CD4-positive, alpha-beta T cell (primary cell): ENCODE measurements at places on chromosomes 7 and 10. TPM values are rescaled to one million over a fixed set of nuclear protein-coding genes. Genes with fewer than 3 reads are reported as not detected.

DNA sequence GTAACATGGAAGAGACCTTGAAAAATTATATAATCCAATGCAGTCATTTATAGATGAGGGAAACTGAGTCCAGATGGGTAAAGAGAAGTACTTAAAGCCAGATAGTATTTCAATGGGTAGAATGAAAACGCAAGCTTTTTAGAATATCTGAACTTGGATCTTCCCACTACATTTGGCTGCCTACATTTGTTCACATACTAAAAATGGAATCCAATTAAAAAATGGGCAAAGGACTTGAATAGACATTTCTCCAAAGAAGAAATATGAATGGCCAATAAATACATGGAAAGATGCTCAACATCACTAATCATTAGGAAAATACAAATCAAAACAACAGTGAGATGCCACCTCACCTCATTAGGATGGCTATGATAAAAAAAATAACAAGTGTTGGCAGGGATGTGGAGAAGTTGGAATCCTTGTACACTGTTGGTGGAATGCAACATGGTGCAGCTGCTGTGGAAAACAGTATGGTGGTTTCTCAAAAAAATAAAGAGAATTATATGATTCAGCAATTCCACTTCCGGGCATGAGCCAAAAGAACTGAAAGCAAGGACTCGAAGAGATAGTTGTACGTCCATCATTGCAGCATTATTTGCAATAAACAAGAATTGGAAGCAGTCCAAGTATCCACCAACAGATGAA lies 188.0 kb downstream of the FRMD4A start:
- no peak overlapping the region for H3K4me3 ChIP-seq
- DNase-seq = no peak
- H3K36me3 ChIP-seq = no peaks in the 10 kb centered on the region
- no peak overlapping the region for H3K27ac ChIP-seq
- no peaks in the 10 kb centered on the region for H3K4me1 ChIP-seq

GRCh38 chr10:73875139-73875475 lies 752 bp upstream of the CAMK2G start:
- H3K27ac ChIP-seq = peak overlapping the region; percentile 84
- peaks cover 70% of the 10 kb centered on the region for H3K4me1 ChIP-seq
- peak; percentile 87 for DNase-seq
- H3K4me3 ChIP-seq = peak overlapping the region; percentile 95
- H3K27me3 ChIP-seq = no peaks in the 10 kb centered on the region

DNA sequence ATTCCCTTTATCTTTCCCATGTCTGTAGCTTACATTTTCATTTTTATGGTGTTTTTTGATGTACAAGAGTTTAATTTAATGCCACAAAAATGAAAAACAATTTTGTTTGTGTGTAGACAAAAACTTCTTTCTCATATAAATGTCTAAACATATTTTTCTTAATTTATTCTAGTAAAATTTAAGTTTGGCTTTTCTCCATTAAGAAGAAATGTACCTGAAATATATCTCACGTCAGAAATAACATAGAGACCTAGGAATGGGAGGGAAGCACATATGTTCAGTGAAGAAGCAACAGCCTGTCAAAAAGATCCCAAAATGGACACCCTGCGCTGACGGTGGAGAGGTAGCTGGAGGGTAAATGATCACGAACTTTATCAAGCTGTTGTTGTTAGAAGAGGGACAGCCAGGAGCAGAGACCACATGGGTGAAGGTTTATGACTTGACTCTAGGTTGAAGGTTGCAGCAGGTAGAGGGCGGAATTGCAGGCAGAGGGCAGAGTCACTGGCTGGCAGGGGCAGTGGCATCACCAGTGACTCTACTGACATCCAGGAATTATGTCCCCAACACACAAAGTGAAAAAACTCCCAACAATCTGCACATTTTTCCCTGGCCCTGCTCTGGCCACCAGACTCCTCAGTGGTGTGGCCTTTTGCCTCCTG lies 225.9 kb upstream of the PRSS58 start:
- no peak for DNase-seq
- no peak overlapping the region for H3K4me3 ChIP-seq
- no peaks in the 10 kb centered on the region for H3K27me3 ChIP-seq
- H3K36me3 ChIP-seq = no peaks in the 10 kb centered on the region

- no peak for DNase-seq
- H3K27ac ChIP-seq = no peak overlapping the region
- no peak overlapping the region for H3K4me3 ChIP-seq
- H3K36me3 ChIP-seq = no peaks in the 10 kb centered on the region
Measured at GRCh38 chr10:49140304-49141177, 6.7 kb upstream of the FAM170B start.

DNA sequence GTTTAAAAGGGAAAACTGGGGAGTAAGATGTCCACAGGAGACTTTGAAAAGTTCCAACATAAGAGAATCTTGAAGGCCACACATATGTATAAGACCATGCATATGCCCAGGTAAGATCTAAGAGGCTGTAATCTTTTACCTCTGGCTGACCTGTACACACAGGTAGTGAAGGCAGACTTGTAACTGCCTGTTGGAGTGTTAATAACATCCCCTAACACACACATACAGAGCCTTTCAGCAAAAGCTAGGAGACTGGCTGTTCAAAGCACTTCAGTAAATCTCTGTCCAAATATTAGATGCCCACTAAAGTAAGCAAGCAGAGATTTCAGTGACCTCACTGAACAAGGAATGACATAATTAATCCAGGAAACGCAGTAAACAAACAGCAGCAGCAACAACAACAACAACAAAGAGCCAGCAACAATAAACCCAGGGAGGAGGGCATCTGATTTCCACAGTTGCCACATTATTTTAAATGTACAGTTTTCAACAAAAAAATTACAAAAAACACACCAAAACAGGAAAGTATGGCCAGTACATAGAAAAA lies 15.0 kb downstream of the CYP51A1 start:
- no peak overlapping the region for H3K4me3 ChIP-seq
- no peak for DNase-seq
- H3K27ac ChIP-seq = no peak overlapping the region

GRCh38 chr10:113496111-113497109 lies 56.4 kb upstream of the HABP2 start:
- no peaks in the 10 kb centered on the region for H3K4me1 ChIP-seq
- no peaks in the 10 kb centered on the region for H3K36me3 ChIP-seq
- no peak overlapping the region for H3K4me3 ChIP-seq

- no peak overlapping the region for H3K27ac ChIP-seq
- H3K4me1 ChIP-seq = no peaks in the 10 kb centered on the region
- no peak for DNase-seq
- no peak overlapping the region for H3K4me3 ChIP-seq
- H3K27me3 ChIP-seq = no peaks in the 10 kb centered on the region
Measured at GRCh38 chr10:37439826-37440225, 314.4 kb downstream of the ANKRD30A start.

DNA sequence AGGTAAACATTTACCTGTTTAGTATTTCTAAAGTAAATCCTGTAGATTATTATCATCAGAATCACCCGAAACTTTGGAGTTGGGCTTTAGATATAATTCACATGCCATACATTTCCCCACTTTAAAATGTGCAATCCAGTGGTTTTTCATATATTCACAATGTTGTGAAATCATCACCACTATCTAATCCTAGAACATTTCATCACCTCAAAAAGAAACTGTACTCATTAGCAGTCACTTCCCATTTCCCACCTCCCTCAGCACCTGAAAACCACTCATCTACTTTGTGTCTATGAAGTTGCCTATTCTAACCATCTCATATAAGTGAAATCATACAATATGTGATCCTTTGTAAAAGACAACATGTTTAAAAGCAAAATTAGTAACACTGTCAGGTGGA lies 182.6 kb downstream of the FZD1 start:
- no peak for DNase-seq
- no peaks in the 10 kb centered on the region for H3K36me3 ChIP-seq
- no peak overlapping the region for H3K4me3 ChIP-seq
- H3K27me3 ChIP-seq = no peaks in the 10 kb centered on the region
- no peaks in the 10 kb centered on the region for H3K4me1 ChIP-seq
- no peak overlapping the region for H3K27ac ChIP-seq

GRCh38 chr10:100182281-100182680 lies 3.5 kb downstream of the ERLIN1 start:
- peaks cover 17% of the 10 kb centered on the region for H3K36me3 ChIP-seq
- H3K27me3 ChIP-seq = no peaks in the 10 kb centered on the region
- peaks cover 19% of the 10 kb centered on the region for H3K4me1 ChIP-seq
- H3K4me3 ChIP-seq = no peak overlapping the region

DNA sequence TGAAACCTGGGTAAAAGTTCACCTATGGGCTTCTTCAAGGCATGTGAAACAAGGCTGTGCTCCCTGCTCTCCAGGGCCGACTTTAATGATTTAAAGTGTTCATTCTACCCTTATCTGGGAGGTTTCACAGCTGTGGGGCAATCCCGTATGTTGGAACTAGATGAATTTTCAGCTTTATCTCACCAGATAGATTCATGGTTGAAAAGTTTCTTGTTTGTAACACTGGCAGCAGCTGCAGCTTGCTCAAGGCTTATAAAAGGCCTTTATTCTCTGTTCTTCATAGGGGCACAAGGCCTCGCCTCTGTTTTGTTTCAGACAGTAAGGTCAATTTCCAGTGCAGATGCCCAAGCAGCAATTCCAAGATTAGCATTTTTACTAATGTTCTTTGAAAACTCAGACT lies 70.4 kb upstream of the DNAJB12 start:
- no peak overlapping the region for H3K27ac ChIP-seq
- no peaks in the 10 kb centered on the region for H3K4me1 ChIP-seq
- no peak overlapping the region for H3K4me3 ChIP-seq
- H3K27me3 ChIP-seq = no peaks in the 10 kb centered on the region
- H3K36me3 ChIP-seq = peaks cover 17% of the 10 kb centered on the region

DNA sequence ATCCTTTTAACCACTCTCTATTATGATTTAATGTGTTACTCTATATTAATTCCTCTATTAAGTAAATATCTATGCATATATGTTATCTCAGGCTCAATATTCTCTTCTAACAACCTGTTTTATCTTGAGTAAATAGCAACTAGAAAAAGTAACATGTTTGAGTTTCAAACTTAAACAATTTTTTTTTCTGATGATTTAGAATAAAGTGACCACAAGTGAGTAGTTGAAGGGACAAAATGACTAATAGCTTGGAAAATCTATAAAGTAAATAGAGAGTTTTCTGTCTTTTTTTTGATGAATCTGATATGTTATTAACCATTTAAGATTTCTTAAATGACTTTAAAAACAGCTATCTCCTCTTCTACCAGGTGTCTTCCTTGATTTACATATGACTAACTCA lies 483.8 kb downstream of the TFEC start:
- no peaks in the 10 kb centered on the region for H3K36me3 ChIP-seq
- no peaks in the 10 kb centered on the region for H3K27me3 ChIP-seq
- no peak for DNase-seq

DNA sequence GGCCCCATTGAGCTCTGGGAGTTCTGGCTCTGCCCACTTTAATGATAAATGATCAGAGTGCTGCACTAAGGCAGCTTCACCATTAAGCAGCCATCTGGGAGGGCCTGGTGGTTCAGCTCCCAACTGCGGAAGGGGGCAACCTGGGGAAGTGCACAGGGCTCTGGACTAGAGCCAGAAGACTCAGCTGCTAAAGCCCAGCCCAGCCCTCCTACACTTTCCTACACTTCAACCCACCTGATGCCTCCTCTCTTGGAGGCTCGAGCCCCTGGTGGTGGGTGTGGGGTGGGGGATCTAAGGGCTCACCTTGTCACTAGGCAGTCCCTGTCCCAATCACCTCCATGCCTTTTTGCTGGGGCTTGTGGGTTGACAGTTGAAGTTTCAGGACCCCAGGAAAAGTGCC lies 60.6 kb upstream of the ANTXRL start:
- H3K27ac ChIP-seq = no peak overlapping the region
- H3K36me3 ChIP-seq = peaks cover 51% of the 10 kb centered on the region
- H3K4me3 ChIP-seq = no peak overlapping the region
- DNase-seq = no peak
- peaks cover 6% of the 10 kb centered on the region for H3K4me1 ChIP-seq
- H3K27me3 ChIP-seq = no peaks in the 10 kb centered on the region

GRCh38 chr10:78173360-78174015 lies 139.8 kb downstream of the RPS24 start:
- no peaks in the 10 kb centered on the region for H3K4me1 ChIP-seq
- H3K27ac ChIP-seq = no peak overlapping the region
- H3K36me3 ChIP-seq = no peaks in the 10 kb centered on the region
- no peak for DNase-seq
- H3K4me3 ChIP-seq = no peak overlapping the region

DNA sequence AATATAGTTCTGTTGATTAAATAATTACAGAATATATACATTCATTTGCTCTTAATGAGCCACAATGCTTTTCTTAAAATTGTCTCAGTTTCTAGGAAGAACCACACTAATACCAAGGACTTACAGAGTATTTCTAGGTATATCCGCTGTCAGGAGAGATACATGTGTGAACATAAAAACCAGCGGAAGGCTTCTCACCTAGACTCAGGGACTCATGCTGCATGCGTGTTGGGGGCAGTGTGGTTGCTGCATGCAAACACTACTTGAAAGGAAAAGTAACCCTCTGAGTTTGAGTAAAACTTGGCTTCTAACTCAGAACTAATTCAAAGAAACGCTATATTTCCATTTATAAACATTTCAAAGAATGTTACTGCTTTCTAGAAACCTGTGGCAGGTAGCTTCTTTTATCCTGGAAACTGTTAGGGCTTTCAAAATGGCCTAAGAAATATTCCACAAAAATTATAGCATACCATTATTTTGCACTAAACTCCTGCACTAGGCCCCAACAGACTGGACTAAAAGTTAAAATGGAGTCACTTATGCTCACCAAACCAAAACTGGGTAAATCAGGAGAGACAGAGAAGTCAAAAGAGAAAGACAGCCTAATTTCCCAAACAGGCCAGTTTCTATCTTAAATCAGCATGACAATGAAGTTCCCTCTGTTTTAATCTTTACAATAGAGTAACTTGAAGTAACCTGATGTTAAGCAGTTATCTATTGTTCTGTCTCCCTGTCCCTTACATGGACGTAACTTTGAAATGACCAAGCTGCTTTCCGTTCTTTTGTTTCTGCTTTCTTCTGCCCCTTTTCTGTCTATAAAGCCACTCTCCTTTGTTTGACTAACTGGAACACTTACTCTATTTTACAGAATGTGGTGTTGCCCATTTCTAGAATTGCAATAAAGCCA lies 95.2 kb upstream of the FAM133B start:
- peak overlapping the region; percentile 24 for H3K27ac ChIP-seq
- peaks cover 40% of the 10 kb centered on the region for H3K4me1 ChIP-seq
- no peak overlapping the region for H3K4me3 ChIP-seq

SKIDA1 gene
- 0.25 TPM for total RNA-seq

PKD1L1 gene
- total RNA-seq = 0.20 TPM

ELFN1 gene
- not detected for total RNA-seq

NEURL1 gene
- total RNA-seq = 1.1 TPM

LIPF gene
- total RNA-seq = not detected

ZNF425 gene
- total RNA-seq = 0.22 TPM

TMEM26 gene
- total RNA-seq = not detected
